ENCODE measurements at places on chromosomes 4 and X.

- DNase-seq: no peak
Measured at GRCh38 chrX:42803320-42803719, 25.4 kb upstream of the PPP1R2C start.

- DNase-seq: peak; percentile 53
Measured at GRCh38 chrX:10722851-10723250, 102.5 kb upstream of the MID1 start.

- peak; percentile 4 for DNase-seq
Measured at GRCh38 chr4:107183155-107183774, 147.2 kb upstream of the DKK2 start.

- no peak for DNase-seq
Measured at GRCh38 chr4:151908734-151909497, 148.1 kb upstream of the GATB start.

DNA sequence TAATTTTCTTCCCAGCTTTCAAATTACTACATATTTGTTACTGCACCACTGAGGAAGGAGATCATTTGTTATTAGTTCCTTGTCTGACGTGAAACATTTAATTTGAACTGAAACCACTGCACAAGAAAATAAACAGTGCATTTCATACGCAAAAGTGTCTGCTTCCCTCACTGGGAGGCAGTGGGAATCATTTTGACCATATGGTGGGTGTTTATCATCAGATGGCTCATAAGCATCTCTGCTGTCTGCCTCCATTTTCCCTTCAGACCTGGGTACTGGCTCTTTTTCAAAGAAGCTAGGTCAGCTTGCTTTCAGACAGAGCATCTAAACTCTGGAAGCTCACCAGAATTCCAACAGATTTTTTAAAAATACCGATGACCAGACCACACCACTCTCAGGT is 135.2 kb downstream of the PCDH19 start:
- DNase-seq: no peak

DNA sequence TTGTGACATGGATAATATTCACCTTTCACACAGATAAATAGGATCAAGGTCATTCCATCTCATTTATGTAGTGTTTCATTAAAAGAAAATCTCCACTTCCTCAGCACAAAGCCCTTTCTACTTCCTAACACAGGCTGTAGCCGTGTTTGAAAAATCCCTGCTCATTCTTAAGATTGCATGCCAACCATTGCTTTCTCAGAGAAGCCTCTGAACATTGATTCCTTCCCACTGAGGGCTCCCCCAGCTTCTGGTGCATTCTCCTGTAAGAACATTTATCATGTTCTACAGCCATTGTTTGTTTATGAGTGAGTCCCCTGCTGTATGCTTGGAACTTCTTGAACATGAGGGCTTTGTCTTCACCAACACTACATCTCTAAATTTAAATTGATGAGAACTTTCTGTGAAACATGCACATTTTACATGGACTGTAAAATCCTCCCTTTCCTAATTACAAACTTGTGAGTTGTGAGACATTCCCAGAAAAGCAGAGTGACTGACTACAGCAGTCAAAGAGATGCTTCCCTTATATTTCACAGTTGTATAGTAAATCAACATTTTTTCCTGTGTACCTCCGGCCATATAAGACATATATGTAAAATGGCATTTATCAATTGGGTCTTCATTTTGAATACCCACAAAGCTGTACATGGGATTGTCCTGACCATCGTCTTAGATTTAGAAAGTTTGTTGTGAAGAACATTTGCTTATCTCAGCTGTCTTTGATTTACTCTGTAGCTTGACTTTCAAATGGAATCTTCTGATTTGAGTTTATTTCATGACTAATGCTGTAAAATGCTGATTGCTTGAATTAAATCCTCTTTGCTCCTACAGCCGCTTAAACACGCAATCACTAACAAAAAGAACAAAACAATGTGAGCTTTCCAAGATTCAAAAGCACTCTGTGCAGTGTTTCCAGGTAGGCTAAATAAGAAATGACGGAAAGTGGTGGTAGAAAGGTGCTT is 600.5 kb upstream of the SLIT2 start:
- no peak for DNase-seq

DNA sequence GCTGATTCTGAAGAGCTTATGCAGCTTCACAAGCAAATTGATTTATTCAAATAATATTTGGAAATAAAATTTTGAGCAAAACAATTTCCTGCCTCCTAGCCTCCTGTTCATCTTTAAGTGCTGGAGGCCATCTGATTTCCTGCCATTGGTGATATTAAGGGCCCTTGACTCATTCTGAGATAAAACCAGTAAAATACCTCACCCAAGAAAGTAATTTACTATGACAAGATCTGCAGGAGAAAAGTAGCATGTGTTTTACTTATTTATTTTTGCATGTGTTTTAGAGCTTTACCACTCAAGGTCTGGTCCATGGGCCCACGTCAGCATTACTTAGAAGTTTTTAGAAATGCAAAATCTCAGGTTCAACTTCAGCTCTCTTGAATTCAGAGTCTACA is 67.7 kb downstream of the DCLK2 start:
- DNase-seq: no peak

GRCh38 chr4:101198682-101199339 is 148.5 kb downstream of the PPP3CA start:
- DNase-seq: no peak

DNA sequence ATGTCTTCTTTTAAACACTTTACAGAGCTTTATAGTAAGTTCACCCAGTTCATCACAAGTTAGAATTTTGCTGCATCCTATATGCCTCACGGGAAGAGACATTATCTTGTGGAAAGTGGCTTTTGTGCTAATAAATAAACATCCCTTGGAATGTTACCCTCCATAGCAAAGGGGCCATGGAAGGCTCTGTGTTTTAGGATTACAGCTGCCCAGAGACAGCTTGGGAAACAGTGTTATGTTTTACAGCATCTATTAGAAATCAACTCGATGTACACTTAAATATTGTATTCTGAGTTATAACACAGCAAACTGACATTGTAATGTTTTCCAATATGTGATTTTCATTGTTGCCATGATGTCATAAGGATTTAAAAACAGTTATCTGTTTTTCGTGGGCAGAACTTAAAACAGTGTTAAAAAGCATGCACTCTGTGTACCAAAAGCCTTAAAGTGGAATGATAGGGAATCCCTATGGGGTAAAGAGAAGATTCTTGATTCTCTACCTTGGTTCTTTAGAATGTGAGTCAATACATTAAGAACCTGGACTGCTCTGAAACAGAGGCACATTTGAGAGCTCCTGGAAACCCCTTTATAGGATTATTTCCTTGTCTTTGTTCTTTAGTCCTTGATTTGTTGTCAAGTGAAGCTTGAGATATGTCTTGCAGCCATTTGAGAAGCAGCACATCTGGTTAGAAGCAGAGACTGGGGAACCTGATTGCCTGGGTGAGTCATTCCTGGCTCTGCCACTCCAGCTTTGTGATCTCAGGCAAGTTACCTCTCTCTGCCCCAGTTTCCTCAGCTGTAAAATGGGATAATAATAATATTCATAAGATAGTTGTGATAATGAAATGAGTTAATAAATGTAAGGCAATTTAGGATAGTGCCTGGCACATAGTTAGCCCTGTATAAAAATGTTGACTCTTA is 41.6 kb downstream of the ARHGAP10 start:
- no peak for DNase-seq

DNA sequence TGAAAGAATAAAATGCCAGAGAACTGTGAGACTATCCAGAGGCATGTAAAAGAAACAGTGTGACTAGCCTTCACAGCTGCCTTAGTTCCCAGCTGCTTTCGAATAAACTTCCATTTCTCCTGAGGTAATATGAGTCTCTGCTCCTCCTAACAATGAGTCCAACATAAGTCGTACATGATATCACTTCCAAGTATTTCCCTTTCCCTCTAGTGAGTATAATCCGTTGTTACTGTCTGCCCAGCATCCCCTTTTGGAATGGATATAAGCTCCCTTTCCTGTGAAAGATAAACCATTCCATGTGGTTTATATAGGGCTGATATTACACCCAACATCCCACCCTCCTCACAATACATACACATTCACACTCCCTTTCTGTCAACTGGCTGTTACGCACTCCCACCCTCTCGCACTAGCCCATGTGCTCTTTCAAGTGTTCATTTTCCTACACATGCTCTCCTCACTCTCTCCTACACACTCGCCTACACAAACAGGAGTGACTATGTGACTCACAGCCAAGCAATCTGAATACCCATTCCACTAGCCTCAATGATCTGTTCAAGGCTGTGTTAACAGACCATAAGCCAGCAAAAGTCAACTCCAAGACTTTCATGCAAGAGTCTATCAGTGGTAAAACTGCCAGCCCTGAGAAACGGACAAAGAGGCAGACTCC is 5.0 kb downstream of the NAF1 start:
- DNase-seq: no peak

GRCh38 chr4:182245541-182246215 is 2.5 kb downstream of the TENM3 start:
- DNase-seq: no peak

DNA sequence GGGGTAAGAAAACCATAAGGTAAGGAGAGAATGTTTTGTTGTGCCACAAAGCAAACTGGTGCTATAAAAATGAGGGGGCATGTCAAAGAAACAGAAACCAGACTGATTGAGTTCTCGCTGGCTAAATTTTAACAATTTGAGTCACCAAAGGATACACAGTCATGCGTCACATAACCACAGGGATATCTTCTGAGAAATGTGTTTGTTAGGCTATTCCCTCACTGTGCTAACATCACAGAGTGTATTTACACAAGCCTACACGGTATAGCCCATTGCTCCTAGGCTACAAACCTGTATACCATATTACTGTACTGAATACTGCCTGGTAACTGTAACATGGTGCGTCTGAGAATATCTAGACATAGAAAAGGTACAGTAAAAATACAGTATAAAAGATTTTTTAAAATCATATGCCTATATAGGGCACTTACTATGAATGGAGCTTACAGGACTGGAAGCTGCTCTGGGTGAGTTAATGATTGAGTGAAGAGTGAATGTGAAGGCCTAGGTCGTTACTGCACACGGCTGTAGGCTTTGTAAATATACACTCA is 50.1 kb downstream of the FBXW7 start:
- no peak for DNase-seq

- no peak for DNase-seq
Measured at GRCh38 chrX:16733013-16733412, 13.6 kb downstream of the SYAP1 start.

- no peak for DNase-seq
Measured at GRCh38 chr4:73221734-73222133, 36.9 kb downstream of the ANKRD17 start.

DNA sequence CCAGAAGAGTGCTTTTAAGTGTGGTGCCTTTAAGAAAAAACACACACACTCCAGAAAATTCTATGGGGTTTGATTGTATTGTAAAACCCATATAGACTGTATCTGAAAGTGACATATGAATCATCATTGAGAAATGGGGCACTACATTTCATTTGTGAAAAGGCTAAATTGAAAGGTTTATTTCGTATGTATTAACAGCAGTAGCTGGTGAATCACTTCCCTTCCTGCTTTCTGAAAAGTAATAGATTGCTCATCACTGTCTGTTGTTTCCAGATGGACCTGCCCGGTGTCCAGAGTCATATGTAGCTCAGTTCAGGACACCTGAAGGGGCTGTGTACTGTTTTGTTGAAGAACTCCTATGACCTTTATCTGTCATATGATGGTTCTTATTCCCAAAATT is 28.1 kb upstream of the HPRT1 start:
- DNase-seq: no peak

DNA sequence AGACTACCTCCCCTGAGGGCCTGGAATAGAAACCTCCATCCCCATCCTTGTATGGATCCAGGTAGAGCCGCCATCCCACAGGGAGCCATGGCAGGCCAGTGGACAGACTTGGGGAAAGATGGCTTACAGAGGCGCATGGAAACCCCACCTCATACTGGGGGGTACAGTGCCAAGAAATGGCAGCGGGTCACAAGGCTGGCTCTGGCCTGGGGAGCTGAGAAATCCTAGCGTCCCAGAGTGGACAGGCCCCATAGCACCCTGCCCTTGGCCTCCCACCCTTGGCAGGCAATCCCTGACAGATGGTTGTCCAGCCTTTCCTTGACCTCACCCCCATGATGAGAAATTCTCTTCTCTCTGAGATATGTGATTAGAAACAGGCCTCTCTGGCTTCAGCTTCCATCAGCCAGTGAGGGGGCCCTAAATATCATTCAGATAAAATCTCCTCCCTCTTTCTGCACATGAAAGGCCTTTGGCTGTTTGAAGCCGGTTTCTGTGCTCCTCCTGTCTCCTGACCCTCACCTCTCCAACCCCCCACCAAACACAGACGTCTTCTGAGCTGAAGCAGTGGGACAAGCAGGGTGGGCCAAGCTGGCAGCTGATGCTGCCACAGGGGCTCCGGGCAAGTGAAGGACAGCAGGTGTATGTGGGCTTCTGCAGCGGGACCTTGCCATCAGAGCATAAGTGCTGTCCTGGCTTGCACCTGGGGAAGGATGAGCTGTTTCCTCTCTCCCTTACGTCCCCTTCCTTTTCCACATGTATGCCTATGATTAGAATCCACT is 204.4 kb upstream of the MAMLD1 start:
- DNase-seq: no peak

- no peak for DNase-seq
Measured at GRCh38 chr4:100936661-100937375, 410.5 kb downstream of the PPP3CA start.

DNA sequence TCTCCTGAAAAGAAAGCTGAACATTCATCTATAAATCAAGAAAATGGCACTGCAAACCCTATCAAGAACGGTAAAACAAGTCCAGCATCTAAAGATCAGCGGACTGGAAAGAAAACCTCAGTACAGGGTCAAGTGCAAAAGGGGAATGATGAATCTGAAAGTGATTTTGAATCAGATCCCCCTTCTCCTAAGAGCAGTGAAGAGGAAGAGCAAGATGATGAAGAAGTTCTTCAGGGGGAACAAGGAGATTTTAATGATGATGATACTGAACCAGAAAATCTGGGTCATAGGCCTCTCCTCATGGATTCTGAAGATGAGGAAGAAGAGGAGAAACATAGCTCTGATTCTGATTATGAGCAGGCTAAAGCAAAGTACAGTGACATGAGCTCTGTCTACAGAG is 28.6 kb downstream of the PAQR3 start:
- DNase-seq: no peak

GRCh38 chr4:181119186-181119585 is 1124.0 kb upstream of the TENM3 start:
- DNase-seq: no peak

DNA sequence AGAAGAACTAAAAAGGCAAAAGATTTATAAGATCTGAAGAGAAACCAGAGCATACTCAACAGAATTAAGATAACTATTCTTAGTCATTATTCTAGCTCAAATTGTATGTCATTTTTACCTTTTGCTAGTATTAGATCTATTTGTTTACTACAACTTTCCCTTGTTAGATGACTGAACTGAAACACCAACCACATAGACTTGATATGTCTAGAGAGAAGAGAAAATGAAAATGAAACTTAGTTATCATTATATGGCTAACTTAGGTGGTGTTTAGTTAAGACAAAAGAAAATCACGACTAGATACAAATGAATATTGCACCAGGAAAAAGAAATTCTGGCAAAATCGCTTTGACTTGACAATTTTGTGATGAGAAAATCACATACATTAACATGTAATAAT is 690.8 kb downstream of the PCDH18 start:
- no peak for DNase-seq
